Peyer's patch (tissue), 4 donors: ENCODE measurements at places on chromosomes 3 and 15. TPM values are rescaled to one million over a fixed set of nuclear protein-coding genes. Genes with fewer than 3 reads are reported as not detected.

The MUC13 gene
- total RNA-seq: 14.0 TPM

- H3K27ac ChIP-seq: no peak overlapping the region
- H3K4me1 ChIP-seq: peaks cover 28% of the 10 kb centered on the region
- peaks cover 4% of the 10 kb centered on the region for H3K36me3 ChIP-seq
Measured at GRCh38 chr3:50177346-50177745, 14.1 kb upstream of the GNAT1 start.

DNA sequence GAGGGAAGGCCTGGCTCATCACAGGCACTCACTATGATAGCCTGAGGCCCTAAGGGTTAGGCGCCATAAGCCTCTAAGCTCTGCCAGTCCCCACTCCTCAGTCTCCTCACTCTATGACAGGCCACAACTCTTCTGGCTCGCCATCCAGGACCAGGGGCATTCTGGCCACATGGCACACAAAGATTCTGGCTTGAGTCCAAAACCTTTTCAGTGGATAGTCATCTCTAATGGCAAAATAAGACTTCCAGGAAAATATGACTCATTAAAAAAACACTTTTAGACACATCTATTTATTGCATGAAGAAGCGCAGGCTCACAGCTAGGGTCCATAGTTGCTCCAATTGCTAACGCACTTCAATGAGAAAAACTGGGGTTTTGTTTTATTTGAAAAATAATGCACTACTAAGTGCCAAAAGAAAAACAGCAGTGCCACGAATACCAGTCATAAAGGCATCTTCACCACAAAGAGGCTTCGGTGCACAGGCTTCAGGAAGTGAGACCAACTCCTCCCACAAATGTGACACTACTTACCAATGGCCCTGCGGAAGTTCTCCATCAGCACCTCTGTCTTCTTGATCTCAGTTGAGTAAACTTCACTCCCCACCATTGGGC, 11.1 kb downstream of the RUVBL1 start:
- DNase-seq: peak; percentile 36
- H3K27me3 ChIP-seq: no peaks in the 10 kb centered on the region
- H3K4me1 ChIP-seq: no peaks in the 10 kb centered on the region
- no peaks in the 10 kb centered on the region for H3K36me3 ChIP-seq

The BFSP2 gene
- total RNA-seq: not detected

The PARP16 gene
- total RNA-seq: 23.1 TPM

- no peak for DNase-seq
- H3K27me3 ChIP-seq: no peaks in the 10 kb centered on the region
- no peak overlapping the region for H3K27ac ChIP-seq
- H3K36me3 ChIP-seq: no peaks in the 10 kb centered on the region
- no peak overlapping the region for H3K4me3 ChIP-seq
Measured at GRCh38 chr3:42441791-42442190, 31.4 kb upstream of the LYZL4 start.

DNA sequence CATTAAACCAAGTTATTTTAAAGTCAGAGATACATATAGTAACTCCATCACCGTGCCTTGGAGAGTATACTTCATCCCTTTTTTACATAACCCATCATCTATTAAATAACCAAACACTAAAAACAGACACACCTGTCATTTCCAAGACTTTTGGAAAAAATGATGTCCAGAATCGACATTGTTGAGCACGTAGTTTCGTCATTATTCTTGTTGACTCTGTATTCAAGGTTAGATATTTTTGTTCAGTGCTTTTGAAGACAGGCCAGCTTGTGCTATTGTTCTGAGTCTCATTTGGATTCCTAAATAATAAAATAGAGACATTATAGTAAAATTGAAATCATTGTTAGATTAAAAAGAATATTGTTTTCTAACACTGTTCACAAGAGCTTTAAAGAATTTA, 51.2 kb downstream of the BCHE start:
- H3K4me1 ChIP-seq: no peaks in the 10 kb centered on the region
- no peaks in the 10 kb centered on the region for H3K27me3 ChIP-seq
- no peak overlapping the region for H3K4me3 ChIP-seq
- DNase-seq: no peak

DNA sequence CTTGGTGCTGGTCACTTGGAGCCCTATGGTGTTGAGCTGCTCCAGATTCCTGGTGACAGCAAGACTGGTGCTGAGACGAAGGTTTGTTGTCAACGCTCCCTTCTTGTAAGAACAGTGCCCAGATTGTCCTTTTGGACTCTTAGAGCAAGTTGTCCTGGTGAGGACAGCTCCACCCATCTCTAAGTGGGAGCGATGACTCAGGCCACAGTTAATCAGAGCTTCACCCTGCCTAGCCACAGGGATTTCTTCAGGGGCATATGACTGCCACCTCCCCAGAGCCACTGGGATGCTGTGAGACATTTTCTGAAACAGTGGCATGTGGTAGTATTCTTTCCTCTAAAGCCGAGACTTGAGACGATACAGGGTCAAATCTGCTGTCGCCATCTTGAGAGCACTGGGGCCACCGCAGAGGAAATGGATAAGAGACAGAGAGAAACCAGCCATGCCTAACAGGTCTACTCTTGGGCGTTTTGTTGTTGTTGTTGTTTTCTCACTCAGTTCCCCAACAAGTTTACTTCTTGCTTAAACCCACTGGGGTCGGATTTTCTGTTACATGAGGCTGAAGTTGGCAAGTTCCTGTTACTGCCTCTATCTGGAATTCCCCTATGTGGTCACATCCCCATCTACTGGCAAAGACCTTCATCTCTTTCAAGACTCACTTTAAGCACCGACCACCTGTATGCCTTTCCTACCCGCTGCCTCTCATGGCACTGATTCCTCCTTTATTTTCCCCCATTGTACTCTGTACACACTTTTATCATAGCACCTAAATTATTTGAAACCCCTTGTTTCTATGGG, 16.0 kb upstream of the PCOLCE2 start:
- H3K36me3 ChIP-seq: no peaks in the 10 kb centered on the region
- H3K4me1 ChIP-seq: no peaks in the 10 kb centered on the region
- peak; percentile 57 for DNase-seq

- no peaks in the 10 kb centered on the region for H3K27me3 ChIP-seq
- H3K4me3 ChIP-seq: no peak overlapping the region
- no peak for DNase-seq
- no peak overlapping the region for H3K27ac ChIP-seq
- no peaks in the 10 kb centered on the region for H3K4me1 ChIP-seq
Measured at GRCh38 chr3:136909187-136909586, 47.2 kb downstream of the NCK1 start.

DNA sequence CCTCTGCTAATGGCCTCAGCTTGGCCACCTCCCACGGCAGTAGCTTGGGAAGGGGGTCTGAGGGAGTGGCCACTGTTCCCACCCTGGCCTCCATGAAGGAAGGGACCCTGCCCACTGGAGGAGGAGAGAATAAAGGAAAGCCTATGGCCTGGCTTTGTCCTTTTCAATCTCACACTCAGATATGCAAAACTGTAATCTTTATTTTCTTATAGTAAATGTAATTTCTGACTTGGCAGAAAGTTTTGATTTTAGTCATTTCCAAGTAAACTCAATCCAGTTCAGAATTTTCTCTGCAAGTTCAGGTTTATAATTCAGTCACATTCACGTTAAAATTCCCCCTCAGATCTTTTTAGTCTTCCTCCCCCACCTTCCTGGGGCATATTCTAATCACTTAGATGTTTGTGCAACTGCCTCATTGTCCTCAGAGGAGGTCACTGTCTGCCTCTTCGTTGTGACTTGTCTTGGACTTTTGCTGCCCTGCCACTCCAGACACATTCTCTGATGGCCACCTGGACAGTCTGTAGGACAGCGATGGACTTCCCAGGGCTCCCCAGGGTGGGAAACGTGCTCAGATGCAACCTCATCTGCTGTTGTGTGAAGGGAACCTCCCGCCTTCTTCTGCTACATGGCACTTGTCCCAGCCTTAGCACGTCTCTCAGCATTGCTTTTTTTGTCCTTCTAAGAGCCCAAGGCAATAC, 222.8 kb upstream of the TBL1XR1 start:
- no peaks in the 10 kb centered on the region for H3K27me3 ChIP-seq
- no peak overlapping the region for H3K4me3 ChIP-seq
- H3K27ac ChIP-seq: no peak overlapping the region

The ALDH1A3 gene
- 99.9 TPM for total RNA-seq

GRCh38 chr15:38073178-38073946, 138.9 kb downstream of the TMCO5A start:
- H3K27ac ChIP-seq: peak overlapping the region; percentile 80
- no peaks in the 10 kb centered on the region for H3K27me3 ChIP-seq
- peak overlapping the region; percentile 59 for H3K4me3 ChIP-seq
- H3K36me3 ChIP-seq: no peaks in the 10 kb centered on the region
- H3K4me1 ChIP-seq: no peaks in the 10 kb centered on the region
